ENCODE measurements at places on chromosomes 6 and 20. TPM values are rescaled to one million over a fixed set of nuclear protein-coding genes. Genes with fewer than 3 reads are reported as not detected.

GRCh38 chr6:17212546-17213371 is 68.4 kb upstream of the RBM24 start:
- peak; percentile 88 for DNase-seq

- DNase-seq = no peak
These were observed 150.7 kb downstream of the DTNBP1 start for GRCh38 chr6:15512126-15512525.

DNA sequence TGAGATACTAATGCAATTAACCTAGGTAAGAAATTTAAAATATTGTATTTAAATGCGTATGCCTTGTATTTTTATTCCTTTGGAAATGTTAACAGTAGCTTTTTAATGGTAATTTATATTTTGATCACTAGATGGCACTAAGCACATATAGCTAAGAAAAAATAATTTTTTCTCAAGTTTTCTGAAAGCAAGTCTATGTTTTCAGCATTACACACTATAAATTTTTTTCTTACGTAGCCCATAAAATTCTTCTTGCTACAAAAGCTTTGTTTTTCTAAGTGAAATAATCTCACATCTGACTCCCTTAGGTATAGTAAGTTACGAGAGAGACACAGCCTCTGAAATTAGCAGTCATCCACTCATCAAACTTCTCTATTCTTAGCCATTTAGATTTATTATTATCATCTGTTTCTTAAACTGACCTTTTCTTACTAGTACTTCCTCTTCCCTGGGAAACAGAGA is 35.7 kb downstream of the TSPYL4 start:
- no peak for DNase-seq

GRCh38 chr6:167711768-167712730 is 114.7 kb upstream of the AFDN start:
- DNase-seq = no peak

DNA sequence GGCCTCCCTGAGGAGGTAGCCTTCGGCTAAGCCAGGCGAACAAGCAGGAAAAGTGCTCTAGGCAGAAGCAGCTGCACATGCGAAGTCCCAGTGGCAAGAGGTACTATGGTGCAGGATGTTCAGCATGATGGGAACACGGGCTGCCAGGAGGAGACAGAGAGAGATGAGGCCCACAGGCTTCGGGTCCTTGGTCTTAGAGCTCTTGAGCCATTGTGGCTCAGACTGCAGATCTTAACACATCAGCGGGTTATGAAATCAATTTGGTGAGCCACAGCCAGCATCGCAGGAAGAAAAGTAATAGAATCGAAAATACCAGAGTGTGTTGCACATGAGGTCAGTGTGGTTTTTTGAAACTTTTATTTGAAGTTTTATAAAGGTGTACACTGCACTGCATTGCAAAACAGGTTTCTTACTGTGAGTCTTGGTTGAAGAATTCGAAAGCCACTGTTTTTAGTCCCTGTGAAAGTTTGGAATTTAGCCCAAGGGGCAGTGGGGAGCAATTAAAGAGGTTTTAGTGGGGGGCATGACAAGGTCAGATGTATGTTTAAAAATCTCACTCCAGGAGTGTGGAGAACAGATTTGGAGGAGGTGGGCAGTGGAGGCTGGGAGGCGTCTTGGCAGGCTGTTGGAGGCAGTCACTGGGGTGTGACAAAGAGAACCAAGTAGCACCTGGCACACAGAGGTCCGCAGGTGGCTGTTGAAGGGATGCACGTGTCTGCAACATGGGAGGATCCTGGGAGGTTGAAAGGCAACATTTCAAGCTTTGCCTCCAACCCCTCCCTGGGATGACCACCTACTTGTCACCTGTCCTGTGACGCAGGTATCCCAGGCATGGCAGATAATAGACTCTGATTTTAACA is 69.3 kb downstream of the EYA2 start:
- no peak for DNase-seq

GRCh38 chr6:134347885-134348805 is 30.2 kb upstream of the SGK1 start:
- DNase-seq = peak; percentile 49

GRCh38 chr6:107866606-107867301 is 42.6 kb upstream of the SCML4 start:
- DNase-seq = no peak

Gene CRISP2
- 0.81 TPM for total RNA-seq

Gene BIRC7
- total RNA-seq = 0.53 TPM

Gene TREML2
- 0.06 TPM for total RNA-seq
